Progenitor cell of endocrine pancreas (in vitro differentiated cells): ENCODE measurements at places on chromosomes 1 and 21.

DNA sequence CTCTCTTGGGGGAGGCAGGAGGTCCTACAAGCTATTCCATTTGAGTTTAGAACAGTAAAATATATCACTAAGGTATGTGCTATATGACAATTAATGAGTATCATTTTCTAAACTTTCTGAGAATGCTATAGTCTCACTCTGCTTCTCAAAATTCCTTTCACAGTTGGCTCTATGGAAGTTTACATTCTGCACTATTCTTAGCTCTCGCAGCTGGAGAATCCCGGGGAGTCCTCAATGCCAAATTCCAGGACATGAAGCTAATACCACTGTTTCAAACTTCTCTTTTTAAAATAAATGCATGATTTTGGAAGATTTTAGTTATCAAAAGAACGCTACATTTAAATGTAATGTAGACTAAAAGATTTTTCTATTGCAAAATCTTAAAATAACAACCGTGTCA, 22.4 kb upstream of the PALMD start:
- no peak for DNase-seq

DNA sequence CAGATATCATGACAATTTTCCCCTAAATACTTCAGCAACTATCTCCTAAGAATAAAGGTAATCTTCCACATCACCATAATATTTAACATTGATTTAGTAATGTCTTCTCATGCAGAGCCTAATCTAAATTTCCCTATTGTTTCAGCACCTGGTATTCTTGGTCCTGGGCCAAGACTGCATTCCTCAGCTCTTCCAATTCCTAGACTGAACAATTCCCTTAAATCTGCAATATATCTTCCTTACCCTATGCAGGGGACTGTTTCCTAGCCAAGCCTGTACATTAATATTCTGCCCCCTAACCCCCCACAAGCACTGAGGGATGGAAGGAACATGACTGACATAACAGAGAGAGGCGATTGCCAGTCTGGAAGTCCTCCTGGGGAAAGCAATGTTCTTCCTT, 28.7 kb upstream of the DISP1 start:
- DNase-seq = no peak

- no peak for DNase-seq
These were observed 2.5 kb downstream of the ILDR2 start for GRCh38 chr1:166972826-166973225.

GRCh38 chr1:213761845-213762407, 225.8 kb upstream of the PROX1 start:
- DNase-seq = no peak

GRCh38 chr1:247247568-247247967, 8.3 kb upstream of the VN1R5 start:
- DNase-seq = no peak

GRCh38 chr1:109816975-109817535, 53.3 kb upstream of the EPS8L3 start:
- DNase-seq = no peak

DNA sequence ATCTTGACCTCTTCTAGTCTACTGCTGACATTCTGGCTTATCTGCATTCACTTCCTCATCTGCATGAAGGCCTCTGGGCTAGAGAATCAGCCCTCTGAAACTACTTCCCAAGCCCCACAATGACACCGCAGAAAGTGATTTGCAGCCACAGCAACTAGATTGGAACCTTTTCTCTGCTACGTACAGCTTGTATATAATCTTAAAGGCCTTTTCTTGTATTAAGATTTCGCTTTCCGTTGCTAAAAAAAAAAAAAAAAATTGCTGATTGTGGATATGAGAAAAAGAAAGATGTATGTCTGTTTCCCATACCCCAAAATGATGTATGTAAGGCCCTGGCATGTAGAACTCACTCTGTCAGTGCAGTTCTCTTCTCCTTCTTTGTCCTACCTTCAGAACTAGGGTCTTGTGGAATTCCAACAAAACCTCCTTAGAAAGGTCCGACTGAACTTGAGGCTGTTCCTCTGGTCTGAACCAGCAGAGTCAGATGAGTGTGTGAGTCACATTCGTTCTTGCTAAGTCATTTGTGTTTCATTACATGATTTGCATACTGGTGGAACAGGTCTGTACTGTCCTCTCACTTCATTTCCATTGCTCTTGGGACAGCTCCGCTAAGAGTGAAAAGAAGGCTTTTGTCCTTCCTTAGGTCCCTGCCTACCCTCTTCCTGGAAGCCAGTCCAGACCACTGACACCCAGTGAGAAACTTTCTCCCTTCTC, 62.7 kb downstream of the PLPP3 start:
- DNase-seq = no peak

- no peak for DNase-seq
These were observed 39.4 kb downstream of the ZP4 start for GRCh38 chr1:237851210-237851845.

- DNase-seq = no peak
These were observed 494 bp upstream of the PIP5K1A start for GRCh38 chr1:151197863-151198253.

- DNase-seq = no peak
These were observed 75.5 kb downstream of the PRDM2 start for GRCh38 chr1:13775459-13775858.

DNA sequence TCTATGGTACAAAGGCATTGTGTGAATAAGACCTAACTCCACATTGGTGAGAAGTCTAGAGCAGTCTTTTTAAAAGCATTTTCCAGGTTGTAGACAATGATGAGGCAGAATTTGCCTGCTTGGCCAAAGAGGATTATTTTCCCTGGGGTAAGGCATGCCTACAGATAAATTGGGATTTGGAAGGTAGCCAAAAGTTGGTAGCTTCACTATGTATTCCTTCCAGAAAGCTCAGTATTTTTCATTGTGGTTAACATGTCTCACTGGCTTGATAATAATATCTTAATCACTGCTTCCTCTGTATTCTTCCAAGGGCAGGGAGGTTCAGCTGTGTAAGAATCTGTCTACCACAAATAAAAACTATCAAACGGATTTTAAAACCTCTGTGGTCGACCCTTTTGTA, 590.8 kb upstream of the PRMT6 start:
- DNase-seq = no peak

DNA sequence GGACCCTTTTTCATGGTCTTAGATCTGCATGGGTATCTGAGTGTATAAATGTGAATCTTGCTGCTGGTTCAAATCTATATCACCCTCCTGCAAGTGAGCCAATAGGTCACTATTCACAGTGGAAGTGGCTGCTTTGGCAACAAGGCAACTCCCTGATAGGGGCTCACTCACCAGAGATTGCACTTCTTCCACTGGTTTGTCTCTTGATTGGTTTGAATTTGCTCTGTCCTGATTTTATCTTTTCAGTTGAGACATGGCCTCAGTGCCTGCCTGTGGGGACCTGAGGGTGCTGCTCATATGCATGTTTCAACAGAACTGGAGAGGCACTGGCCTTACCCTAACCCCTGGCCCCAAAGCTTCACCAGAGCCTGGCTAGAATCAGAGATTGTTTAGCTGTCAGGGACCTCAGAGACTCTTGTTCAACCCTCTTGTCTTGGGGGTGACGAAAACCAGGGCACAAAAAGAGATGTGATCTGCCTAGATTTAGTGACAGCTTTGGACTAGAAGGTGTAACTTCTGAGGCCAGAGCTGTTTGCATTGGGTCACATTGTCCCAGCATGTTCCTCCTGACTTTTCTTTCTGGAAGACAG, 16.9 kb downstream of the AVPR1B start:
- no peak for DNase-seq

DNA sequence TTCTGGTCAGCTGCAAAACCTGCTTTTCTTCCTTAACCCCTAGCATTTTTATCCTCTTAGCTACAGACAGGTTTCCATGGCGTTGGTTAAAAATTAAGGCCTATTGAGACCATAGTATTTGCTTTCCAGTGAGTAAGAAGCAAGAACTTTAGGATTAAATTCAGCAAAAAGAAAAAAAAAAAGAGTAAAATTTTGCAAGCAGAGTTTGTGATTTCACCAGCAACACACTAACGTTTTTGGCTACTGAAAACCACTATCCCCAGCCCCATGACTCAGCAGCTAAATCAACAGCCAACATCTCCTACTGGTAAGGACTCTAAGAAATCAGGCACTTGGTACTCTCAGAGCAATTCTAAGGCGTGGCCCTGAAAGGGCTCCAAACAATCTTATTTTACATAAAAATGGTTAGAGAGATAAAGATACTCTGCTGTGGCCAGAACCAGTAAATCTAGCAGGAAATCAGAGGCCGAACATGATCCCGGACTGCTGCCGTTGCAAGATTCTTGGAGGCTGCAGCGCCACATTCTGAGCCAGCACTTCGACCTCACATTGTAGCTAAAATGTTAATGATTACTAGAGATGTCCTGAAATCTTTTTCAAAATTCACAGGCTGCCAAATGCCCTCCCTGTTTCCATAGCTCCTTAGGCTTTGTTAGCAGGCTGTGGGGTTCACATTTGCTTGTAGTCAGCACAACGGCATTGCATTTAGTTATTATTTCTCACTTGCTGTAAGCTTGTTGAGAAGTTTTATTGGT, 1.6 kb upstream of the ENO1 start:
- DNase-seq = no peak

DNA sequence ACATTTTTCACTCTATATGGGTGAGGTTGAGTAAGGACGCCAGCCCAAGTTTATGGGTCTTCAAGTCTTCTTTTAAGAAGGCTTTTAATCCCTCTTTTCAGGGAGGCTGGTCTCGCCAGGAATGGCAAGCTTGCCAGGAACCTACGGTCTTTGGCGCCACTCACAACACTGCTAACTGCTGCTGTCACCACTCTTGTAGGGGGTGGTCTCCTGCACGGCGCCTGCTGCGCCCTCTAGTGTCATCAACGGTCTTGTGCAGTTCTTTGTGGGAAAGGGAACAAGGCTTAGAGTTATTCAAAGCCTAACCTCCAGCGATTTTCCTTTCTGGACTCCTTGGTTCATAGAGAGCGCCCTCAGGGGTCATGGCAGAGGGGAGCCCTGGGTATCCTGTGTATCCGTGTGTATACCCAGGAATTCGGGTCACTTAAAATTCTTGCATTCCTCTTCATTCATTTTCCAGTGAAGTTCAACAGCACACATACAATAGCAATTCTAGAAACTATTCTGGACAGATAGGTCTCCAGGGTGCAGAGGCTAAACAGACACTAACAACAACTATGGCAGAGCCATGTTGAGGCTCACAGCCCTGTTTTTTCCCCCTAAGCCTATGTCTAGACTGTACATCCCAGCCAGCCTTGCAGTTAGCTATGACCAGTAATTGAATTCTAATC, 392.8 kb upstream of the CAMK1G start:
- DNase-seq = peak; percentile 50

GRCh38 chr21:45367402-45368351, 37.3 kb upstream of the COL18A1 start:
- DNase-seq = no peak

DNA sequence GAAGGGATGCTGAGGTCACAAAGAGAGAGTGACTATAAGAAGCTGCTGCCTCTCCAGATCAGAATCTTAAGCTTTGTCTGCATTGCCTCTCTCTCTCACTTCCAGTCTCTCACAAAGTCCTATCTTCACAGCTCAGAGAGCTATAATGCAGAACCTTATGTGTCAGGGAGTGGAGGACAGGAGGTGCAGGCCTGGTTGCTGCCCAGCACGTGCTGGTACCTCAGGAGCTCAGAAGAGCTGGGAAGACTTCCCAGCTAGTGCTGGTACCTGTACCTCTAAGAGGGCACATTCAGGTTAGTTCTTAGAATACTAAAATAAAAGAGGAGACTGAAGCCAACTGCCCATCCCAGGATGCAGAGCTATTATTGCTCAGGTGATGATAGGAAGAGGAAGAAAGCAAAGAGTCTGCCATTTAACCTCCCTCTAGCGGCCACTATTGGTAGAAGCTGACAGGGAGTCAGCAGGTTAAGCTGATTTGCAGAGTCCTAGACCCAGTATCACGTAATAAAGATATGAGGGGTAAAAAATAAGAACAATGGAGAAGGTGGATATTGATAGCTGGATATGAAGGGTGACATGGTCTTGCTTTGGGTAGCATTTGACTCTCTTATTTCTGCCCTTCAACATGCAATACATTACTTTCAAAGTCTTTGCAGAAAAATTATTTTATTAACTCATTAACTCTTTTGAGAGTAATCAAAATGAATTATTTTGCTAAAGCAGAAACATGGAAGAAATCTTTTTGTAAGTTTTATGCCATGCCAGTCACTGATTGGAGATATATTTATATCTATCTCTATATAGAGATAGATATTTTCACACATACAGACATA, 138.1 kb upstream of the HMCN1 start:
- peak; percentile 20 for DNase-seq

GRCh38 chr1:202501281-202501680, 152.8 kb downstream of the PPP1R12B start:
- DNase-seq = no peak

- DNase-seq = no peak
These were observed 268.8 kb upstream of the CSF3R start for GRCh38 chr1:36751525-36751924.

- DNase-seq = no peak
These were observed 35.5 kb upstream of the IRF2BP2 start for GRCh38 chr1:234645474-234645953.

GRCh38 chr1:32984090-32984454, 19.5 kb upstream of the RNF19B start:
- DNase-seq = no peak

- DNase-seq = no peak
These were observed 1.9 kb downstream of the LHX4 start for GRCh38 chr1:180231936-180232335.

- no peak for DNase-seq
These were observed 99.5 kb downstream of the FGGY start for GRCh38 chr1:59396387-59396786.

- peak; percentile 42 for DNase-seq
These were observed 1.1 kb upstream of the ADAMTS1 start for GRCh38 chr21:26846036-26846931.

DNA sequence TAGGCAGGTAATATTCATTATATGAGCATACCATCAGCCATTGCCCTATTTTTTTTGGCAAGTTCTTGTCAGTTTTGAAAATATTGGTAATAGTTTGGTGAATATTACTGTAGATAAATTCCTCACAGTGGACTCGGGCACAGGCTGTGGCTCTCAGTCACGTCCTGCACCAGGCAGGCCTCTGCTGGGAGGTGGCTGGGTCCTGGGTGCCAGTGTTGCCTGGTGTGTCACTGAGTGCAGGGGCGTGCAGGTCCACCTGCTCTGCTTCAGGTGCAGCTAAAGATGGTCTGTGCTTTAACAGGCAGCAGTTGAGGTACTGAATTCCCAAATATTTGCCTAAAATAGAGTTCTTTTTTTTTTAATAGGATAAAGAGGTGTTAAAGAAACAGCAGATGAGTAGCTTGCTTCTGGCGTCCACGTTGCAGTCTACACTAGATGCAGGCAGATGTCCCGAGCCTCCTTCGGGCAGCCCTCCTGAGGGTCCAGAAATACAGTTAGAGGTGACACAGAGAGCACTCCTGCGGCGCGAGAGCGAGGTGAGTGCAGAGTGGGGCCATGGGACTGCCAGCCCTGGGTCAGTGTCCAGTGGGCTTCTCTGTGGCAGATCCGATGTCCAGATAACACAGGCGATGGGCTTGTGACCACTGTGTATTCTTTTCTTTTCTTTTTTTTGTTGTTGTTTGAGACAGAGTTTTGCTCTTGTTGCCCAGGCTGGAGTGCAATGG, 57.3 kb upstream of the DIP2A start:
- DNase-seq = no peak

GRCh38 chr1:107594536-107594935, 370.4 kb downstream of the VAV3 start:
- DNase-seq = no peak

GRCh38 chr1:48493970-48494769, 22.2 kb upstream of the SPATA6 start:
- DNase-seq = no peak

- DNase-seq = no peak
These were observed 18.2 kb downstream of the WNT4 start for GRCh38 chr1:22124592-22125229.

- no peak for DNase-seq
These were observed 26.6 kb upstream of the RGS13 start for GRCh38 chr1:192609110-192610079.

- DNase-seq = no peak
These were observed 22.7 kb upstream of the ACBD6 start for GRCh38 chr1:180524915-180525714.
